ENCODE measurements at places on chromosomes 2 and 18.

DNA sequence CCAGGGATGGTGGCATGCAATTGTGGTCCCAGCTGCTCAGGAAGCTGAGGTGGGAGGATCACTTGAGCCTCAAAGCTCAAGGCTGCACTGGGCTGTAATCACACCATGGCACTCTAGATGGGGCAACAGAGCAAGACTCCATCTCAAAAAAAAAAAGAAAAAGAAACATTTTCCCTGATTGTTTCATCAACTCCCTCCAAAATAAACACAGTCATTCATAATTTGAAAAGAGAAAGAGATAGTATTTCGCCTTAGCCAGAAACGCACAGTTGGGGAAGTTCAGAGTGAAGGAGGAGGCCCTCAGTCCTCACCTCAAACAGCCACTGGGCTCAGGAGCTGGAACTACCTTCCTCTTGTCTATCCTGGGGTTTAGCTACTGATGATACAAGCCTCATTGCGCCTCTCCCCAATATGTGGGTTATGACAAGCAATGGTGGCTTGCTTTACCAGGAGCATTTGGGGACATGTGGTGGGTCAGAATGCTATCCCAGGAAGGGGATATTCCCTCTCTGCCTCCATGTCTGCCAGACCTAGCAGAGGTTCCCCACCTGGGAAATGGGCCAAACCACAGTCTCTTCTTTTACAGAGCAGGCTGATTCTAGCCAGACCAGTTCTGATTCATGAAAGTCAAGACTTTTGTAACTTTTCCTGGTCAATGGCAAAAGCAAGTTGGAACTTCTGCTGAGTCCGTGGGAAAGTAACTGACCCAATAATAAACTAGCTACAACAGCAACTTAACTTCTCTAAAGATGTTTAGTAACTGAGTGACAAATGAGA, 22.2 kb upstream of the TMEM87B start:
- DNase-seq = no peak

DNA sequence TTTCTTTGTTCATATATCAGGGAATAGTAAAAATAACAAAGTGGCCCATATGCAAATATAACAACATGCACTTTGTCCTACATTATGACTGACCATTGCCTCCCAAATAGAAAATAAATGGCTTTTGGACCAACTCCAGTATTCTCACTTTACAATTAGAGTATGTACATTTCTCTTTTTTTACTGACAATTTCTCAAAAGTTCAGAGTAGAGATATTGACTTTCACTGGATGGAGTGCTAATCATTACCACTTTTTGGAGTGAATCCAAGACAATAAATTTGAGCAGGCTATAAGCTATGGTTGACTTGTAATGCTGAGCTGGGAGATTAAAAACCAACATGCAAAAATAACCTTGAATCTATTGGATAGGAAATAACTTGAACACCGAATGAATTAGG, 987.4 kb downstream of the SUCLG1 start:
- DNase-seq = no peak

DNA sequence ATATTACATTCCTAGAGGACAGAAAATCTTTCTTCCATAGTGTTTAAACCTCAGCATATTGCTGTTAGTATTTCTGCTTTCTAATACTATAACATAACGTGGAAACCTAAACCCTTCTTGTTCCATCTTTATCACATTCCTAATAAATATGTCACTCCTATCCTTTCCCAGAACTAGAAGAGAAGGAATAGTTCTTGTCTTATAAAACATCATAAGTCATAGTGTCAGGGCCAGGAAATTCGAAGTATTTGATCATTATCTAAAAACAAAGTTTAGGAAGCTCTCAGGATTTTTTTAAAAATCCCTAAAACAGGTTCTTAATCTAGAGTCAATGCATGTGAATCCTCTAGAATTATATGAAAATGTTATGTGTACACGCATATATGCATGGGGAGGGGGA, 2.0 kb downstream of the NHEJ1 start:
- no peak for DNase-seq

GRCh38 chr2:157256626-157257025, 879 bp upstream of the GALNT5 start:
- DNase-seq = no peak

GRCh38 chr2:7011356-7012083, 94.3 kb downstream of the RNF144A start:
- no peak for DNase-seq

DNA sequence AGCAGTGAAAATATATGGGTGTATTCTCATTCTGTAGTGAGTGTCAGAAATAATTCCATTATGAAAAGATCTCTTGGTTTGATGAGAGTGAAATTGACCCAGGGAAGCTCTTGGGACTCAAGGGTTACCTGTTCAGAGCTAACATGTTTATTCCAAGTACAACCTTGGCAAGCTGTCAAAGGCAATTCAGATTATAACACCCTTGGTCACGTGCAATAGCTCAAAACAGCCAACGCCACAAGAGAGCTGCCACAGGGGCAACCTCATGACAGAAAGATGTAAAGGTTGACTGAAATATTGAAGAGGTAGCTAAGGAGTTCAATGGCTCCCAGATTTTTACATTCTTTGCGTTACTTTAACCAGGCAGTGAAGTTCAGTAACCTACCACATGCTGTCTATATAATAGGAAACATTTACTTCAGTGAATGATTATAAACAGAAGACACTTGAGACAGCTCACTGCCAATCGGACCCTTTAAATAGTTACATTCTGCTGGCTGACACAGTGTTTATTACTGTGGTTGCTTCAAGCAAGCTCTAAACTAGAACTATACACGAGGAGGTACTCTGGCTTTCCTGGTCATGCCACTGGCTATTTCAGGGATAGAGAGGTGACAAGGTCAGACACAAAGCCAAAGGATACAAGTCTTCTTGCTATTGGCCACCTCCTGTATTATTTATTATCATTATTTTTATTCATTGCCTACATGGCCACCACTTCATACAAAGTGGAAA, 187.3 kb downstream of the PID1 start:
- DNase-seq = no peak

- DNase-seq = no peak
Observed at GRCh38 chr2:17058772-17059402, 393.3 kb upstream of the CYRIA start.

- DNase-seq = no peak
Observed at GRCh38 chr18:3029215-3029952, 16.4 kb upstream of the LPIN2 start.

- DNase-seq = no peak
Observed at GRCh38 chr2:140734992-140735391, 1395.8 kb downstream of the LRP1B start.

All from activated CD4-positive, alpha-beta T cell treated with anti-CD3 and anti-CD28 coated beads, Interleukin-2, amount 50 U/mL, for 4 hours (primary cell).